CD8-positive, alpha-beta memory T cell (primary cell): ENCODE measurements at places on chromosomes 16 and 17.

DNA sequence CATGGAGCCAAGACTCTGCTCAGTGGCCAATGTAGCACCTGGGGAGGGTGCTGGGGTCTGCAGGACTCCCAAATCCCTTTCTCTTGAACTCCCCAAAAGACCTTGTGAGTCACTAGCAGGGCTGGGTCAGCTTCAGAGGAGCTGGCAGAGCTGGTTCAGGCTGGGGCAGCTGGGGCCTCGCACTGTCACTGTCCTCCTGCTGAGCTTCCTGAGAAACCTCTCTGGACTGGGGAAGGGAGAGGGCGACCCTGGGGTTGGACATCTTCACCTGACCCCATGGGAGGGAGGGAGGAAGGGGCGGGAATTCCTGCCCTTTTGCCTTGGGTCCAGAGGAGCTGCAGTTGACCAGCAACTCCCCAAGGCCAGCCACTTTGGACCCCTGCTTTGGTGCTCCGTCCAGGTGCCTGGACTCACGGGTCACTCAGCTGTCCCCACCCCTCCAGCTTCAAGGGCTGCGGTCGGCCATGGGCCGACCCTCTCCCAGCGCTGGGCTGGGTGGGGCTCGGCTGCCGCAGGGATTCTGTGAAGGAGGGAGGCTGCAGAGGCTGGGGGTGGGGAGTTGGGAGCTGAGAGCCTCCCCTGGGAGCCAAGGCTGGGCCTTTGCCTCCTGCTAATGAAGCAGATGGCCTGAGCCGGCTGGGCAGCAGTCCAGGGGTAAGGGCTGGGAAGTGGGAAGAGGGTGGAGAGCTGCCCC lies 9.2 kb downstream of the FMNL1 start:
- no peak for DNase-seq
- H3K4me1 ChIP-seq: peaks cover 76% of the 10 kb centered on the region
- H3K36me3 ChIP-seq: peaks cover 9% of the 10 kb centered on the region
- H3K4me3 ChIP-seq: peak overlapping the region; percentile 28
- no peaks in the 10 kb centered on the region for H3K27me3 ChIP-seq

GRCh38 chr16:16890964-16891363 lies 512.0 kb downstream of the NPIPA7 start:
- no peaks in the 10 kb centered on the region for H3K36me3 ChIP-seq
- no peaks in the 10 kb centered on the region for H3K4me1 ChIP-seq
- no peak for DNase-seq
- no peak overlapping the region for H3K27ac ChIP-seq

DNA sequence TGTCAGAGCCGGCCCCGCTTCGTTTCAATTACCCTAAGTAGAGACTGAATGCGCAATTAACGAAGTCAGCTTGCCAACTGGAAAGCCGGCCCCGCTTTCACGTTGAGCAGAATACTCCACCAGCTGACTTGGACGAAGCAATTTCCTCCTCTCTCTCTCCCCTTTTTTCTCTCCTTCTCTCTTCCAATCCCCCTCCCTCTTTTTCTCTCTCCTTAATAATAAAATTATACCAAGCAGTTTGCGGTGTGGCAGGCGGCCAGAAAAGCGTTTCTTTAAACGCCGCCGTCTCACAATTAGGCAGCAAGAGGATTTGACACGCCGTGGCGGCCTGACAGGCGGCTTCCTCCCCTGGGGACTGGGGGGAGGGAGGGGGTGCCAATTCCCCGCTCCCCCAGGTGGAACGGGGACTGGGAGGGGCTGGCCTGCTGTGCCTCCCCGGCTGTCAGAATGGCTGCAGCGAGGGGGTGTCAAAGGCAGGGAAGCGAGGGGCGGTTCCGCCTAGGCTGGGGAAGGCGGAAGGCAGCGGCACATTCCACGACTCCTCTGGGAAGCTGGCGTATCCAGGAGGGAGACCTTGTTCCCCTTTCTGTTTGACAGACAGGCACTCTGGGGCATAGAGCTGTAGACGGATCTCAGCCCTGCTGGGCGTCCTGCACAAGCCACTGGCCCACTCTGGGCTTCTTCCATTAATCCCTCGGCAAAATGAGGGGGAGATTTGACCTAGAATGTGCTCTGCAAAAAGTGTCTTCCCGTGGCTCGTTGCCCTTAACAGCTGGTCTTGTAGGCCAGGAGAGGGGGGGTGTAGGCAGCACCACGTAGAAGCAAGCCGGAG lies 52.7 kb downstream of the SREBF1 start:
- no peak overlapping the region for H3K27ac ChIP-seq
- H3K36me3 ChIP-seq: no peaks in the 10 kb centered on the region
- H3K27me3 ChIP-seq: no peaks in the 10 kb centered on the region
- no peak for DNase-seq

DNA sequence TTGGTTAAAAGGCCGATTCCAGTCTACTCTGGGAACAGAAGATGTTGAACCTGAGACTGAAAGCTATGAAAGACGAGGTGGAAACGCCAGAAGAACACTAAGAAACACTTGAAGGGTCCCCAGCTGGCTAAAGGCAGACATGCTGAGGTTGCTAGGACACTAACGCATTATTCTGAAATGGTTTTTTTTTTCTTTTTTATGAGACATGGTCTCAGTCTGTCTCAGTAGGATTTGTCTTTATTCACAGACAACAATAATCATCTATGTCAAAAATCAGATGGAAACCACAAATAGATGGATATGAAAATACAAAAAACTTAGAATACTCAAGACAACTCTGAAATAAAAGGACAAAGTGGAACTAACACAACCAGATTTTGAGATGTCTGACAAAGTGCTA lies 35.0 kb upstream of the RASD1 start:
- no peaks in the 10 kb centered on the region for H3K27me3 ChIP-seq
- DNase-seq: no peak
- H3K36me3 ChIP-seq: no peaks in the 10 kb centered on the region
- no peaks in the 10 kb centered on the region for H3K4me1 ChIP-seq

GRCh38 chr17:48990882-48991357 lies 6.3 kb upstream of the IGF2BP1 start:
- H3K27ac ChIP-seq: no peak overlapping the region
- H3K4me1 ChIP-seq: peaks cover 2% of the 10 kb centered on the region
- H3K4me3 ChIP-seq: no peak overlapping the region
- no peak for DNase-seq
- H3K27me3 ChIP-seq: peaks cover 21% of the 10 kb centered on the region

DNA sequence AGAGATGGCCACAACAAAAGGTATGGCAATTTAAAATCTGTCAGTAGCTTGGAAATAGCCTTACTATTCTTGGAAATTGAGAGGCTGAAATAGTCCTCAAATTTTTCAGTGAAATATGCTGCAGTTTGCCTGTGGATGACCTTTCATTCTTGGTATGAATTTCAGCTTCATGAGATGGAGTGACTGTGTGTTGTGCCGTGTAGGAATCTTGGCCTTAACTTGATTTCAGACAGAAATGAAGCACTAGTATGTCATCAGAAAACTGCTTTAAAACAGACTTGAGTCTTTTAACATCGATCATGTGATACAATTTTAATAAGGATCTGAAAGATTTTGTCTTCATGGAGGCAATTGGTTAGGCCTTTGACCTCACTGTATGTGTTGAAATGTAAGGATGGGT lies 247.2 kb downstream of the CNTNAP4 start:
- H3K36me3 ChIP-seq: no peaks in the 10 kb centered on the region
- no peaks in the 10 kb centered on the region for H3K4me1 ChIP-seq
- no peaks in the 10 kb centered on the region for H3K27me3 ChIP-seq
- no peak for DNase-seq
